ENCODE measurements at places on chromosomes 16 and 17. TPM values are rescaled to one million over a fixed set of nuclear protein-coding genes. Genes with fewer than 3 reads are reported as not detected.

Gene ALDH3A1
- total RNA-seq, result not detected

Gene DNAI2
- total RNA-seq, result not detected

Gene TMIGD1
- not detected for total RNA-seq

Gene SLC13A2
- not detected for total RNA-seq

Gene EME1
- total RNA-seq, result 0.35 TPM

Gene SCARF1
- 13.1 TPM for total RNA-seq

Gene TMEM106A
- total RNA-seq, result 1.8 TPM
